Psoas muscle (tissue), 8 donors: ENCODE measurements at places on chromosomes 13 and 19. TPM values are rescaled to one million over a fixed set of nuclear protein-coding genes. Genes with fewer than 3 reads are reported as not detected.

- H3K27ac ChIP-seq: no peak overlapping the region
- H3K27me3 ChIP-seq: no peaks in the 10 kb centered on the region
- no peak for DNase-seq
- H3K4me3 ChIP-seq: no peak overlapping the region
- no peaks in the 10 kb centered on the region for H3K4me1 ChIP-seq
Measured at GRCh38 chr13:31538067-31539042, 201.0 kb upstream of the RXFP2 start.

- no peaks in the 10 kb centered on the region for H3K36me3 ChIP-seq
- H3K27ac ChIP-seq: peak overlapping the region; percentile 87
- peak overlapping the region; percentile 100 for H3K4me3 ChIP-seq
- H3K27me3 ChIP-seq: peaks cover 1% of the 10 kb centered on the region
- DNase-seq: no peak
Measured at GRCh38 chr19:7628589-7629311, 595 bp downstream of the XAB2 start.

- DNase-seq: no peak
- no peaks in the 10 kb centered on the region for H3K36me3 ChIP-seq
- no peak overlapping the region for H3K4me3 ChIP-seq
- no peaks in the 10 kb centered on the region for H3K27me3 ChIP-seq
- no peaks in the 10 kb centered on the region for H3K4me1 ChIP-seq
- H3K27ac ChIP-seq: no peak overlapping the region
Measured at GRCh38 chr13:100235311-100235901, 146.5 kb downstream of the PCCA start.

GRCh38 chr19:47663435-47663910 lies 49.7 kb upstream of the EHD2 start:
- peak overlapping the region; percentile 91 for H3K27ac ChIP-seq
- DNase-seq: no peak
- peaks cover 88% of the 10 kb centered on the region for H3K4me1 ChIP-seq
- H3K27me3 ChIP-seq: no peaks in the 10 kb centered on the region
- no peaks in the 10 kb centered on the region for H3K36me3 ChIP-seq

TIMM50 gene
- total RNA-seq: 105 TPM

GRCh38 chr19:31261019-31261602 lies 88.1 kb downstream of the TSHZ3 start:
- no peak for DNase-seq
- H3K27me3 ChIP-seq: peaks cover 28% of the 10 kb centered on the region
- no peaks in the 10 kb centered on the region for H3K4me1 ChIP-seq
- H3K36me3 ChIP-seq: no peaks in the 10 kb centered on the region

DNA sequence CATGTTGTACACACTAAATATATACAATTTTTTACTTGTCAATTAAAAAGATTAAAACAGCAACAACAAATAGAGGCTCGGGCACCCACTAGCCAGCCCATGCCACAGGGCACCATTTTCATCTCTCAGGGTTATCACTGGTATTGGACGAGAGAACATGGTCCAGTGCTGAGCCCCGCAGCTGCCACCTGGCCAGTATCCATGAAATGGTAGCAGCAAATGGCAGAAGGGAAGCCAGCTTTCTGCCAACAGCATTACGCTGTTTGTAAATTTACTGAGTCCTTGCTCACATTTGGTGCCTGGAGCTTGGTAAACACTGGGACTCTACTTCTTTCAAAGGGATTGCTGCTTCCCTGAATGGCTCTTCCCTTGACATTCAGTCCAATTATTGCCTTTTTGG lies 87.9 kb upstream of the WASF3 start:
- no peak for DNase-seq
- peaks cover 2% of the 10 kb centered on the region for H3K27me3 ChIP-seq
- no peak overlapping the region for H3K27ac ChIP-seq
- H3K4me3 ChIP-seq: no peak overlapping the region
- H3K4me1 ChIP-seq: no peaks in the 10 kb centered on the region

- no peak for DNase-seq
- H3K4me3 ChIP-seq: no peak overlapping the region
- no peaks in the 10 kb centered on the region for H3K27me3 ChIP-seq
- H3K4me1 ChIP-seq: peaks cover 20% of the 10 kb centered on the region
- H3K36me3 ChIP-seq: peaks cover 2% of the 10 kb centered on the region
- peak overlapping the region; percentile 85 for H3K27ac ChIP-seq
Measured at GRCh38 chr19:16435999-16436650, 35.6 kb downstream of the EPS15L1 start.

GRCh38 chr13:21039097-21039800 lies 22.1 kb downstream of the LATS2 start:
- H3K4me3 ChIP-seq: no peak overlapping the region
- DNase-seq: no peak
- no peaks in the 10 kb centered on the region for H3K36me3 ChIP-seq
- H3K27ac ChIP-seq: peak overlapping the region; percentile 44
- H3K27me3 ChIP-seq: no peaks in the 10 kb centered on the region

GRCh38 chr19:33831825-33832224 lies 35.2 kb downstream of the KCTD15 start:
- no peaks in the 10 kb centered on the region for H3K27me3 ChIP-seq
- no peak overlapping the region for H3K27ac ChIP-seq
- H3K36me3 ChIP-seq: no peaks in the 10 kb centered on the region
- DNase-seq: no peak

SPRY2 gene
- 46.8 TPM for total RNA-seq
